Fibroblast of pulmonary artery (primary cell): ENCODE measurements at places on chromosomes 1 and 21.

DNA sequence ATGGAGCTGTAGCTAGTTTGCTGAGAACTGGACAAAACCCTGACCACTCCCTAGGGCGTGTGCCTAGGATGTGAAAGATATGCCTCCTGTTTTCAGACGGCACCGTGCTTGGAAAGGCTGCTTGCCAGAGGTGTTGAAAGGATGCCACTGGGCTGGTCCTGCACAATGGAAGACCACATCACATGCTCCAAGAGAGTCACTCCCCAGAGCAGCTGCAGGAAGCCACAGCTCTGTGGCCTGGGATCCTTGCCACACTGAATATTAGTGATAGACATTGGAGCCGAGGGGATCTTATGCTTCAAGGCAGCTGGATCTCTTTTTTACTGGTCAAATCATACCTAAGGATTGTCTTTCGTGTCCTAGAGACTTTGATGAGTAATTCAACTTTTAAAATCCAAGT lies 6.6 kb upstream of the APP start:
- no peak for DNase-seq

GRCh38 chr1:178061620-178062019 lies 32.3 kb upstream of the RASAL2 start:
- DNase-seq = no peak

- DNase-seq = no peak
These were observed 8.0 kb upstream of the PTPRC start for GRCh38 chr1:198630863-198631262.

DNA sequence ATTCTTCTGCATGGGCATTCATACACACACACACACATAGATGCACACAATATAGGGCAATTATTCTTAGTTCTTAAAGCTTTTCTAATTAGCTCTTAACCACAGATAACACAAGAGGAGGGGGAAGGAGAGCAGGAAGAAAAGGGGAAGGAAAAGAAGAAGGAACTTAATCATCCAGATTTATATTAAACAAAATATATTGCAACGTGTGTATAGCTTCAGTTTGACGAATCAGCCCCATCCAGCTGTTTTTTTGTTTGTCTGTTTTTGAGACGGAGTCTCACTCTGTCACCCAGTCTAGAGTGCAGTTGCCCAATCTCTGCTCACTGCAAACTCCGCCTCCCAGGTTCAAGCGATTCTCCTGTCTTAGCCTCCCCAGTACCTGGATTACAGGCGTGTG lies 21.7 kb upstream of the ANKRD13C start:
- no peak for DNase-seq

- DNase-seq = no peak
These were observed 390.9 kb downstream of the KCNH1 start for GRCh38 chr1:210743038-210743437.

DNA sequence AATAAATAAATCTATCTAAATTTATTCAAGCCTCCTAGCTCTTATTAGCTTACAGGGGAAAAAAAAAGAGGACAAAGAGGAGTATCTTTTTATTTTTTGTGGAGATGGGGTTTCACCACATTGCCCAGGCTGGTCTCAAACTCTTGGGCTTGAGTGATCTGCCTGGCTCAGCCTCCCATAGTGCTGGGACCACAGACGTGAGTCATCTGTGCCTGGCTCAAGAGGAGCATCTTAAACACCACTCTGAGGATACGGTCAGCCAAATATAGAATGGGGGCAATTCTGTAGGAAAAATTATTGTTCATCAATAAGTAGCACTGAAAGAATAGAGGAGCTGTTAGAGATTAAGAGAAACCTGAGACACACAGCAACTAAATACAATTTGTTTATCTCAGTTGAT lies 24.1 kb downstream of the SLC45A3 start:
- DNase-seq = no peak

DNA sequence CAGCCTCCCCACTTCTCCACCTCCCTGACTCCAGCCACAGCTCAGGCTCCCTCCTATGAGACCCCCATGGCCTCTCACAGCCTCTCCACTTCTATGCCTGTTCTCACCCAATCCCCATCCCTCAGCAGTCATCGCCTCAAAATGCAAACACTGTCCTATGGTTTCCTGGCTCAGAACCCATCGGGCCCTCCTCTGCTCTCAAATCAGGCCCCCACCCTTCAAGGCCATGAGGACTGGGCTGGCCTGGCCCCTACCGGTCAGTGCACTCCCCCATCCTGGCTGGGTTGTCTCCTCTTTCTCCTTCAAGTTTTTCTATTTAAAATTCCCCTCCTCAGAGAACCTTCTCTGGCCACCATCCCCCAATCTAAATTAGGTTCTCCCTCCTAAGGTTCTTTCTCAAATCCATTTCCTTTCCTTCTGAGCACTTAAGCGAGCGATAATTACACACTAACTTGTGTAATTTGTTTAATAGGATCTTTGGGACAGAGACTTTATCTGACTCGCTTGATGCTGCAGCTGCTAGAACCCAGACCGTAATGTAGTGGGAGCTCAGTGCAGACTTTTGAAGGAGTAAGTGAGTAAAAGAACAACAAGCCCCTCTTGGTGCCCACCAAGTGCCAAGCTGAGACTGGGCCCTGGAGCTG lies 347.2 kb downstream of the MATN1 start:
- DNase-seq = no peak

- DNase-seq = no peak
These were observed 2.3 kb downstream of the MTMR11 start for GRCh38 chr1:149934356-149934755.

DNA sequence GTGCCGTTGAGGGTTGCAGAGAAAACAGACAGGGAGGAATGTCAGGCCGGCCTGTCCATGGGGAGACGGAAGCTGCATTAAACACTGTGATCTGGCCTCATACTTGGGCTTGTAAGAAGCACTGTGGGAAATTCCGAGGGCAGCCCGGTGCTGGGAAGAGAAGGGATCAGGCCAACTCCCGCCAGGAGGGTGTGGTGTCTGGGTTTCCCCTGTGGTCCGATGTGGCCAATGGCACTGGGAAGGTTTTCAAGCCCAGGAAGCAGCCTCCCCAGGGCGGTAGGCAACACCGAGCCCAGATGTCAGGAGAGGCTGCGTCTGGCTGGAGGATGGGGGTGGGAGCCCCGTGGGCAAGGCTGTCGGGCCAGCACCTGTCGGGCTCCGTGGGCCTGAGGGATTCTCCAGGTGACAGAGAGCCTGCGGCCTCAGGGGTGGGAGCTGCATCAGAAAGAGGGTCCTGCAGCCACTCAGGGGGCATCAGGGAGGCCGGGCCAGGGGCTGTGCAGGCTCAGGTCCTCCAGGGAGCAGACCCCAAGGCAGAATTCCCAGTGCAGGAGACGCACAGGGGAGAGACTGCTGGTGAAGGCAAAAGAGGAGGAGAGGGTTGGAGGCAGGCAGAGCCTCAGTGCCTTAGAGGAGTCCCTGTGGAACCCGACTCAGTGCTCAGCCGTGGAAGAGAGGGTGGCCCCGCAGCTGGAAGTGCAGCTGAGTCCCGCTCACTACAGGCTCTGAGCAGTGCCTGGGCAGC lies 8.4 kb downstream of the UBASH3A start:
- DNase-seq = peak; percentile 4

GRCh38 chr1:30135698-30136097 lies 587.7 kb downstream of the MATN1 start:
- no peak for DNase-seq

- DNase-seq = no peak
These were observed 889 bp upstream of the TXLNA start for GRCh38 chr1:32178380-32179192.

DNA sequence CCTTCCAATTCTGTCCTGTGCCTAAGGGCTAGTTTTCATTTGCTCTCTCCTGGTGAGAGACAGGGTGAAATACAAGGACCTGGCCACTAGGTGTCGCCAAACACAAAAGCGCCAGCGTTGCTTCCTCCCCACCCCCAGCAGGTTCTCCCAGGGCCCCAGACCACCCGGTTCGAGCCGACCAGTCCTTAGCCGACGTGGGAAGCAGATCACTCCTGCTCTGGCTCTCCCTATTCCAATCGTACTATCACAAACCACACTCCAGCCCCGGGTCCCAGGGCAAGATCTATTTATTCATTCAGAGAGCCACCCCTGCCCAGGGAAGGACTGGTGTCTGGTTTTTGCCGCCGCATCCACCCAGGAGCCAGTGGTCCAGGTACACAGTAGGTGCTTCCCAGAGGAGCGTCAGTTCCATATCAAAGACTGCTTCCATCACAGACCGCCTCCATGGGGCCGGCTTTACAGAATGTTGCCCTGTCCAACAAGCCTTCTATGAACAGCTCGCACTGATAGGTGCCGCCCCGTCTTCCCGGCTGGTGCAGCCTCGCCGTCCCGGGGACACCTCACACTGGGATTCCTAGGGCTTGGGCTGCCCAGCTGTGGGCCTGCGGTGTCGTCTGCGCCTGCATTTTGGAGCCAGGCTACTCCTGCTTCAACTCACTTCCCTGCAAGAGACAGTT lies 35.0 kb downstream of the CTNNBIP1 start:
- DNase-seq = peak; percentile 77

- no peak for DNase-seq
These were observed 37.6 kb downstream of the CRYAA start for GRCh38 chr21:43206231-43207042.
